ENCODE measurements at places on chromosomes 6 and 20. TPM values are rescaled to one million over a fixed set of nuclear protein-coding genes. Genes with fewer than 3 reads are reported as not detected.

The SCAF8 gene
- 40.7 TPM for total RNA-seq

The HLA-DRA gene
- 98.5 TPM for total RNA-seq

The B3GAT2 gene
- total RNA-seq = not detected

The BNIP5 gene
- not detected for total RNA-seq

The SEL1L2 gene
- total RNA-seq = 0.71 TPM

The TRIM40 gene
- total RNA-seq = not detected

The CDH26 gene
- total RNA-seq = not detected

The GPX5 gene
- total RNA-seq = not detected

The ULBP1 gene
- not detected for total RNA-seq

The OXT gene
- total RNA-seq = 2.2 TPM

The MUCL3 gene
- not detected for total RNA-seq

The CAGE1 gene
- total RNA-seq = not detected

The ALDH8A1 gene
- not detected for total RNA-seq

The THBD gene
- total RNA-seq = 9.0 TPM

The ARMH2 gene
- not detected for total RNA-seq

The SS18L1 gene
- total RNA-seq = 19.8 TPM

The LTB gene
- total RNA-seq = not detected

The PRL gene
- total RNA-seq = not detected

The SLC17A1 gene
- not detected for total RNA-seq

The HTR1B gene
- not detected for total RNA-seq

The RFX6 gene
- total RNA-seq = not detected

The MUC22 gene
- 0.36 TPM for total RNA-seq

The CYB5R4 gene
- 11.3 TPM for total RNA-seq

The QRSL1 gene
- 24.3 TPM for total RNA-seq

The OR2B6 gene
- not detected for total RNA-seq

The ENPP3 gene
- 0.07 TPM for total RNA-seq

The FUT9 gene
- total RNA-seq = not detected

The CDH4 gene
- total RNA-seq = 0.38 TPM

The SNX3 gene
- 177 TPM for total RNA-seq

The ECT2L gene
- total RNA-seq = not detected

The ABHD16A gene
- 39.2 TPM for total RNA-seq

The KIF25 gene
- 1.0 TPM for total RNA-seq

The MACROD2 gene
- 10.2 TPM for total RNA-seq

The FAM209B gene
- not detected for total RNA-seq
